Ovary (tissue), 10 donors: ENCODE measurements at places on chromosomes 2 and 18. TPM values are rescaled to one million over a fixed set of nuclear protein-coding genes. Genes with fewer than 3 reads are reported as not detected.

- H3K4me1 ChIP-seq, result peaks cover 8% of the 10 kb centered on the region
- H3K36me3 ChIP-seq, result no peaks in the 10 kb centered on the region
- no peak overlapping the region for H3K4me3 ChIP-seq
- no peak overlapping the region for H3K27ac ChIP-seq
Measured at GRCh38 chr18:23398401-23398800, 54.7 kb upstream of the RIOK3 start.

DNA sequence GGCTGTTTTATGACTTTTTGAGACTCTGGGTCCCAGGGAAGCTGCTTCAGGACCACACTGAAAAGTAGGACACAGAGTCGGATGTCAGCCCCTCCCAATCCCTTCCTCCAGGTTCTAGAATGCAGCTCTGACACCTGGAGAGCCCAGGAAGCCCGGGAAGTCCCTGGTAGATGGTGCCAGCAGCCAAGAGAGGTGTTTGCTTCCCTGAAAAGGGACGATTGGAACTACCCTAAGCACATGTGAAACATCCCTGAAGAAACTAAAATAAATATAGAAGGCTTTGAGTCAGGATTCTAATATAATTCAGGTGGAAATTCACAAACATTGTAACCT lies 163.2 kb upstream of the CYRIA start:
- no peak overlapping the region for H3K27ac ChIP-seq
- DNase-seq, result no peak
- H3K4me1 ChIP-seq, result no peaks in the 10 kb centered on the region
- no peak overlapping the region for H3K4me3 ChIP-seq
- no peaks in the 10 kb centered on the region for H3K36me3 ChIP-seq

DNA sequence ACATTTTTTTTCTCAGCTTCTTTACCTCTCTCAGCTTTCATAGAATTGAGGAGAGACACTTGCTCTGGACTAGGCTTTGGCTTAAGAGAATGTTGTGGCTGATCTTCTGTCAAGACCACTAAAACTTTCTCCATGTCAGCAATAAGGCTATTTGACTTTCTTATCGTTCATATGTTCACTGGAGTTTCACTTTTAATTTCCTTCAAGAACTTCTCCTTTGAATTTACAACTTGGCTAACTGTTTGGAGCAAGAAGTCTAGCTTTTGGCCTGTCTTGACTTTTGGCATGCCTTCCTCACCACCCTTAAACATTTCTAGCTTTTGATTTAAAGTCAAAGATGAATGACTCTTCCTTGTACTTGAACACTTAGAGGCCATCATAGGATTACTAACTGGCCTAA lies 104.4 kb upstream of the SLC39A10 start:
- H3K4me1 ChIP-seq, result no peaks in the 10 kb centered on the region
- H3K36me3 ChIP-seq, result no peaks in the 10 kb centered on the region
- H3K4me3 ChIP-seq, result no peak overlapping the region

GRCh38 chr2:46231721-46232120 lies 65.5 kb upstream of the EPAS1 start:
- H3K4me1 ChIP-seq, result no peaks in the 10 kb centered on the region
- H3K36me3 ChIP-seq, result no peaks in the 10 kb centered on the region
- H3K27ac ChIP-seq, result no peak overlapping the region
- no peaks in the 10 kb centered on the region for H3K27me3 ChIP-seq

GRCh38 chr2:228731517-228731916 lies 539.6 kb downstream of the PID1 start:
- H3K27me3 ChIP-seq, result no peaks in the 10 kb centered on the region
- H3K36me3 ChIP-seq, result no peaks in the 10 kb centered on the region
- DNase-seq, result no peak
- H3K27ac ChIP-seq, result no peak overlapping the region
- no peak overlapping the region for H3K4me3 ChIP-seq
- H3K4me1 ChIP-seq, result no peaks in the 10 kb centered on the region

- H3K4me3 ChIP-seq, result no peak overlapping the region
- H3K4me1 ChIP-seq, result no peaks in the 10 kb centered on the region
- no peak for DNase-seq
- no peaks in the 10 kb centered on the region for H3K36me3 ChIP-seq
- H3K27me3 ChIP-seq, result no peaks in the 10 kb centered on the region
Measured at GRCh38 chr2:103942199-103942598, 911.7 kb upstream of the POU3F3 start.

GRCh38 chr18:25517881-25518715 lies 166.1 kb upstream of the ZNF521 start:
- no peaks in the 10 kb centered on the region for H3K27me3 ChIP-seq
- H3K4me3 ChIP-seq, result no peak overlapping the region
- DNase-seq, result no peak

DNA sequence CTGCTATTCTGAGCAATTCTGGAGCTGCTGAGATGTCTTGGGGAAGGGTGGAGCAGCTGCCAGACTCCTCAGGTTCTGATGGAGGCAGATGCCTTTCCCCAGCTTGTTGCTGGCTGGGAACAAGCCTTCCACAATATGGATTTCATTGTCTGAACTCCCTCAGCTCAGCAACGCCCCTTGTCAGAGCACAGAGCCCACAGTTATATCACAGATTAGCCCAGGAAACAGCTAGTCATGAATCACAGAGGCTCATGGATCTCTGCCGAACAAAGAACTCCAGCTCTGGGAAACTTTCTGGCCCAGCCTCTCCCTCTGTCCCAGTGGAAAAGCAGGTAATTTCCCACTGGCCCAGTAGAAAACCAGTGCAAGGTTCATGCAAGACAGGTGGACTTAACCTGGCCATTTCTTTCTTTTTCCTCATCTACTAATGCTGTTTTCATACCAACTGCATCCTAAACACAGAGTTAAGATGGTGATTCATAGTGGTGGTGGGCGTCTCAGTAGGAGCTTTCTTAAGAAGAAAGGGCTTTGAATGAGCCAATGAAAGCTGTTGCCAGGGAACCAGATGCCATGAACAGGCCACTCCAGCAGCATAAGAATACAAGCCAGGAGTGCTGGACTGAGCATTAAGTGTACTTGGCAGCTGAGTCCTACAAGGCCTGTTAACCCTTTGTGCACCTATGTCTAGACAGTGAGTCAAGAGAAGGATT lies 8.7 kb upstream of the KIAA2012 start:
- H3K27ac ChIP-seq, result no peak overlapping the region
- no peak for DNase-seq
- no peaks in the 10 kb centered on the region for H3K27me3 ChIP-seq
- H3K4me1 ChIP-seq, result no peaks in the 10 kb centered on the region
- no peaks in the 10 kb centered on the region for H3K36me3 ChIP-seq

DNA sequence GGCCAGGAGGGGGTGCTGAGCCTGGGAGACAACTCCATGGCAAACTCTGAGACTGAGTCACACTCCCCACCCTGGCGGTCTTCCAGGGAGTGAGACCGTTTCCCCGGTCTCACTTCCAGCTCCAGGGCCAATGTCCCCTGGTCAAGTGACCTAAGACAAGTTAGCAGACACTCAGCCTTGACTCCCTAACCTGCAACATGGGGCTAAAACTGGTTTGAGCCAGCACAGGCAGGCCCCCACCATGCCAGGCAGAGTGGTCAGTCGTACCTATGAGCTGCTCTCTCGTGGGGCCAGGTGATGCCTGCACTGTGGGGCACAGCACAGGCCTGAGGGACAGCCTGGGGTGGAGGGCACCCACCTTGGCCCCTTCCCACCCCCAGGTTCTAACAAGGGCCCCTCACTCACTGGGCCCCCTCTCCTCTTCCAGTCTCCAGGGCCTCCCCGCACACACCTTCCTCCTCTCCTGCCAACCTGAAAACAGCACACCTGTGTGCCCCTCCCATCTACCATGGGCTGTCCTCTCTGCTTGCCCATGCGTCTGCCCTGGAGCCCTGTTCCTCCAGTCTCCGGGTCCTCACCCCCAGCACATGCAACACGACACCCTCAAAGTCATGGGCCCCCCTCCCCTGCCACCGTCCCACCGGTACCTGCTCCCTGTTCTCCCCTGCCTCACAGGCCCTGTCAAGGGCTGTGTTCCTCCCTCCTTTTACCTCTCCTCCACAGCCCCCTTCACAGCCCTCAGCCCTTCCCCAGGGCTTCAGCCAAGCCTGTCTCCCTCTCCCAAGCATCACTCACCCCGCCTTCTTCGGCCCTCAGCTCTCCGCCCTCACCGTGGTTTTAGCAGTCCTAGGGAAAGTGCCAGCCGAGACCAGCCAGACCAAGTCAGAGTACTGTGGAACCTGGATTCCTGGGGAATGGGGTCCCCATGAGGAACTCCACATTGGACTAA lies 1.6 kb downstream of the GPR17 start:
- no peaks in the 10 kb centered on the region for H3K27me3 ChIP-seq
- no peak overlapping the region for H3K4me3 ChIP-seq
- H3K4me1 ChIP-seq, result no peaks in the 10 kb centered on the region
- no peak for DNase-seq
- no peak overlapping the region for H3K27ac ChIP-seq

GRCh38 chr2:198660501-198660900 lies 797.2 kb downstream of the SATB2 start:
- no peak overlapping the region for H3K27ac ChIP-seq
- H3K4me3 ChIP-seq, result no peak overlapping the region
- H3K27me3 ChIP-seq, result no peaks in the 10 kb centered on the region
- no peak for DNase-seq
- no peaks in the 10 kb centered on the region for H3K4me1 ChIP-seq

DNA sequence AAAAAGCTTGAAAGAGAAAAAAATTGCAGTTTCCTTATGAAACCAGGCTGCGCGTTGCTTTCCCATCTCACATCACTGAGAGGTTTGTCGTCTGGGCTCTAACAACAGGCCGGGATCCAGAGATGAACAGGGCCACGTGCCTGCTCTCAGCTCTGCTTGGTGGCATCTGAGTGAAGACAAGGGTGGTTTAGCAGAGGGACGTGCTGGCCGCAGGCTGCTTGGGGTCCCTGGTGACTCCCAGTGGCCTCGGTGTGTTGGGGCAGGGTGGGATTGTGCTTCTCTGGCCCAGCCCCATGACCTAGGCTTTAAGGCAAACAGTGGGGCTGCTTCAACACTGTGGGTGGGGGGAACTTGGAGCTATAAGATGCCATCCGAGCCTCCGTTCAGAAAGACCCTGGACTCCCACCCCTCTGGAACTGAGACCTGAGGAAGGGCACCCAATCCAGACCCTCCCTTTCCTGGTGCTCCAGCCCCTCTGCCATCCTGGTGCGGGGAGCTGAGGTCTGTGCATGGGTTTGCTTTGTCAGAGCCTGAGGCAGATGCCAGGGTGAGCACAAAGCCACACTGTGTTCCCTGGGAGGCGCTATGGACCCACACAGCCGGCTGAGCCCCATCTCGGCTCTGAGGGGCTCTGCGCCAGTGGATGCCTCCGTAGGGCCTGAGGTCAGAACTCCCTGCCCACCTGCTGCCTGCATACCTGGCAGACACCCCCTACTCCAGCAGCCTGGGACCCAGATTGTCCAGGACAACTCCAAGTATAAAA lies 18.4 kb upstream of the HPCAL1 start:
- no peaks in the 10 kb centered on the region for H3K27me3 ChIP-seq
- H3K4me1 ChIP-seq, result no peaks in the 10 kb centered on the region
- no peak for DNase-seq
- H3K27ac ChIP-seq, result no peak overlapping the region
- no peak overlapping the region for H3K4me3 ChIP-seq
- H3K36me3 ChIP-seq, result no peaks in the 10 kb centered on the region

- peaks cover 3% of the 10 kb centered on the region for H3K4me1 ChIP-seq
- no peak for DNase-seq
- H3K27ac ChIP-seq, result no peak overlapping the region
- H3K36me3 ChIP-seq, result no peaks in the 10 kb centered on the region
- H3K27me3 ChIP-seq, result no peaks in the 10 kb centered on the region
Measured at GRCh38 chr18:76979111-76979751, 153.4 kb downstream of the MBP start.

DNA sequence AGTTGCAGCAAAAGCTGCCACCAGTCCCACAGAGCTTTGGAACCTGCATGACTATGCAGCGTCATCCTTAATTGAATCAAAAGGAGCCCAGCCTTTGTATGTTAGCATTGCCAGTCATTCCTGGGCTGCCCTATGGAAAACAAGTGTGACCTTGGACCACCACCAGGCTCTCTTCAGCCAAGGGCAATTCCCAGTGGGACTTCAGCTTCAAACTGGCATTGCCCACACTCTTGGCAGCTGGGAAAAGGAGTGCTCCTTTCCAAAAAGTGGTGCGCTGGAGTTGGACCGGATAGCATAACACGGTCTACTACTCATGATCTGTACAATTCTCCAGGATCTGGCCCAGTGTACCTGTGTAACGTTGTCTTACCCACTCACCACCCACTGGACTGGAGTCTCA lies 259.5 kb downstream of the MREG start:
- no peaks in the 10 kb centered on the region for H3K27me3 ChIP-seq
- H3K4me1 ChIP-seq, result peaks cover 3% of the 10 kb centered on the region
- H3K36me3 ChIP-seq, result no peaks in the 10 kb centered on the region

DNA sequence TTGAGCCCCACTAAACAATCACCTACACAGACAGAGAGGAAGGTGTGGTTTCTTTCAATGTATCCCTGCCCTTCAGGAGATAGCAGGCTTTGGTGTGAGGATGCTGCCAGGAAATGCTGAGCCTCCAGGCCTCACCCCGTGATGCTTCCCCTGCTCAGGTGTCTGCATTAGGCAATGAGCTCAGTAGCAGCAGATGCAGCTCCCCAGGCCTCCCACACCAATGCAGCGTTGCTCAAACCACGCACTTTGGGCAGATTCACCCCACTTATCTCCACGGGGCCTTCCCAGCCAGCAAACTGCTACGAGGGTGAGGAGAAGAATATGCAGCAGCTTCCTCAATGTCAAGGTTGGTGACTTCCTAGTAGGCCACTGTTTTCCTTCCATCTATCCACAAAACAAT lies 229.3 kb upstream of the PXDN start:
- no peak overlapping the region for H3K27ac ChIP-seq
- no peaks in the 10 kb centered on the region for H3K36me3 ChIP-seq
- H3K4me1 ChIP-seq, result no peaks in the 10 kb centered on the region
- no peak for DNase-seq

DNA sequence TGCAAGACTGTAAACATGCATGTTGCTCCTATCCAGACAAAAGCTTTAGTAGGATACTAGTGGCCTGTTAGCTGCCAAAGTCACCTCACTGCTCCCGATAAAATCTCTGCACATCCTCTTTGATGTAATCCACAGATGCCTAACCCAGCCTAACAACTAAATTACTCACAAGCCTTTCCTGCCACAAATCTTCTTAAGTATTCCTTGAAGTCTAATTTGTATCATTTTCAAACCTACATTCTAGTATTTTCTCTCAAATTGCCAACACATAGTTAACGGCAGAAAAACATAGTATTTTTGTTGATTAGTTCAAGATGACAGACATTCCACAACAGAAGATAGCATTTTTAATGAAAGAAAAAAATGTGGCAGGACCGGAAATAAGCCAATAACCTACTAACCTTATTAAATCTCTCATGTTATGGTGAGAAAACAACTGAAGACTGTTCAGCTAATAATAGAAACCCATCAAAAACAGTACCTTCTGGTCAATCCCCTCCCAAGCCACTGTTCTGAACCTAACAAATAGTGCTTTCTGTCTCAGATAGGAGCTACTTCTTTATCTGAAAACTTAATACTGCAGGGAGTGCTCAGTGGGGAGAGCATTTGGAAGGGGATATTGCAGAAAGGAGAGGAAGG lies at the start of gene MPP4:
TSS of gene MPP4 (minus strand) at position 57 of the 639 bp plus-strand sequence. CDS start 4,690 bp downstream, outside the sequence.
- DNase-seq, result no peak
- no peak within 1 kb of the TSS for H3K4me3 ChIP-seq
- no peaks in the 10 kb centered on the region for H3K27me3 ChIP-seq
- H3K36me3 ChIP-seq, result no peaks in the 10 kb centered on the region

The UGT1A10 gene
- not detected for polyA plus RNA-seq

The SKA1 gene
- polyA plus RNA-seq, result 0.10 TPM

The LHCGR gene
- 91.2 TPM for polyA plus RNA-seq

The FTCDNL1 gene
- polyA plus RNA-seq, result 3.2 TPM

The IL36B gene
- polyA plus RNA-seq, result not detected
